Stimulated activated CD4-positive, alpha-beta T cell treated with anti-CD3 and anti-CD28 coated beads, TNF-alpha, amount 100 ng/mL, for 1 hour (primary cell): ENCODE measurements at places on chromosomes 12 and 14.
A peak's percentile ranks its signal among the peaks of the same experiment; 100 is the strongest.

DNA sequence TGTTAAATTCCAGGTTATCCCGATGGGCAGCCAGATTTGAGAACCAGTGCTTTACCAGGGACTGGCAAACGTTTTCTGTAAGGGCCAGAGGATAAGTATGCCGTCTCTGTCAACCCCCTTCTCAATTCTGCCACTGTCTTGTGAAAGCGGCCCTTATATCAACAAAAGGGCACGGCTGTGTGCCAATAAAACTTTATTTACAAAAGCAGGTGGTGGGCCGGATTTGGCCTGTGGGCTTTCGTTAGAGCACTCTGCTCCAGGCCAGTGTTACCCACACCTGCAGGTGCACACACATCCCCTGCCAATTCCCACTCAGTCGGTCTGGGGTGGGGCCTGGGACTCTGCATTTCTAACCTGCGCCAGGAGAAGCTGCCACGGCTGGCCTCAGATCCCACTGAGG is 111.2 kb downstream of the RFLNA start:
- no peak for DNase-seq

- no peak for DNase-seq
Observed at GRCh38 chr14:101123618-101124510, 220.3 kb upstream of the RTL1 start.

- peak; percentile 42 for DNase-seq
Observed at GRCh38 chr12:7219599-7220243, 30.2 kb downstream of the PEX5 start.

DNA sequence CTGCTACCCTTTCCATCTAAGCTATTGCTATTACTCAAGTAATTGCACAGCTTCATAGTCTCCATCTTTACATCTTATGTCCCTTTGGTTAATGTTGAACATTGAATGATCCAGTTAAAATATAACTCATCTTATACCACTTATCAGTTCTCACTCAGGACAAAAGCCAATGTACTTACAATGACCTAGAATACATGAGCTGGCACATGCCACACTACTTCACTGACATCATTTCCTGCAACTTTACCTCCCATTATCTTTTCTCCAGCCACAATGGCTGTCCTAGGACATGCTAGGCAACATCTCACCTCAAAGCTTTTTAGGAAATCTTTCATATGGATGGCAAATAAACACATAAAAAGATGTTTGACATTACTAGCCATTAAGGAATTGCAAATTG is 309.2 kb downstream of the FOXG1 start:
- no peak for DNase-seq

DNA sequence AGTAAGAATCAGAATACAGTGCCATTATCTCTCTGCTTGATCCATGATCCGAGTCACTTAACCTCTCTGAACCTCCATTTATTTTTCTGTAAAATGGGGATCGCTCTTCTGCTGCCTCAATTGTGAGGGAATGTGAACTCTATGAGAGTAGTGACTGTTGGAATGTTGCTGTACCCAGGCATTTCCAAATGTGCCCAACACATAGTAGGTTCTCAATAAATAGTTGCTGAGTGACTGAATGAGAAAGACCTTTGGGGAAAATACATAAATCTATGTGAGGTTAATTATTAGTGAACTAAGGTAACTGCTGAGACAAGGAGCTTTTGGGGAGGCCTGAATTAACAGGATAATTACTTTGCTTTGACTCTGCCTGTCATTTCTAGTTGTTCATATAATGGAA is 33.9 kb upstream of the NR1H4 start:
- DNase-seq = no peak

DNA sequence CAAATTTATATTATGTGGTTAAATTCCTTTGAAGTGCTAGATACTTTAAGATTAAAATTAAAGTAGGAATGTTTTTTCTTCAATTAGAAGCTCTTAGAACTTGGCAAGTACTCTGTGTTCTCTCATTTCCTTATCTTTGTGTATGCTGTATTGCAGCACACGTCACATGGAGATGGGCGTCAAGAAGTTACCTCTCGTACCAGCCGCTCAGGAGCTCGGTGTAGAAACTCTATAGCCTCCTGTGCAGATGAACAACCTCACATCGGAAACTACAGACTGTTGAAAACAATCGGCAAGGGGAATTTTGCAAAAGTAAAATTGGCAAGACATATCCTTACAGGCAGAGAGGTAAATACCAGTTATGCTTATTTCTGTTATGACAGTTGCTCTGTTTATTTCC is 19.7 kb downstream of the MARK3 start:
- no peak for DNase-seq

DNA sequence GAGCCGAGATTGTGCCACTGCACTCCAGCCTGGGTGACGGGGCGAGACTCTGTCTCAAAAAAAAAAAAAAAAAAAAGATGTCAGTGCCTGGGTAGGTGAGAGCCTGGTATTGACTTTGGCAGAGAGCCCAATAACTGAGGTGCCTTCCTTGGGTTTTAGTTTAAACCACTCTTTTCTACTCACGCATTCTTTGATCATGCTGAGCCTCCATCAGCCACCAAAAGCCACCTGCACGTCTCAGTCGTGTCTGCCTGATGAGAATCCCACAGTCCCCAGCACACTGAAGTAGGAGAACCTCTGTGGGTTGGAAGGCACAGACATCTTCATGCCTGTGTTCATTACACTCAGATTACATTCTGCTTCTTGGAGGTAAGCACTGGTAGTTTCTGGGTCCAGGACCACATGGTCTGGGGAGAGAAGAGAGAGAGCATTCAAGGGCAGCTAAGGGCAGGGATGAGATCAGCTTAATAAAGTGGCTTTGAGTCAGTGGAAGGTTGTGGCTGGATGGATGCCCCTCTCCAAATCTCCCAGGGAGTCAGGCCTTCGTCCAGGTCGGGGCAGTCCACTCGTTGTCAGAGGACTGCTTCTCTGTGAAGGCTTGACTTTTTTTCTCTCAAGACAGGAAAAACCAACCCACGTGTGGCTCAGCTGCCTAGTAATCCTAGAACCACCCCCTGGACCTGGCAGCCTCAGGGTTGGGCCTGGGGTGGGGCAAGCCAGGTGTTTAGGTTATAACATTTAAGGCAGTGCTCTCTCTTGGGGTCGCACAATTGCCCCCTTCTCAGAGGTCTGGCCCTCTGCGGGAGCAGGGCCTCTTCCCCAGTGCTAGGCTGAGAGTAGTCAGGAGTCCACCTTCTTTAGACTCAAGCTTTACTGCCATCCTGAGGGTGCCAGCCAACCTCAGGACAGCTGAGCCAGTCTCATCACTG is 32.6 kb upstream of the MAX start:
- no peak for DNase-seq

DNA sequence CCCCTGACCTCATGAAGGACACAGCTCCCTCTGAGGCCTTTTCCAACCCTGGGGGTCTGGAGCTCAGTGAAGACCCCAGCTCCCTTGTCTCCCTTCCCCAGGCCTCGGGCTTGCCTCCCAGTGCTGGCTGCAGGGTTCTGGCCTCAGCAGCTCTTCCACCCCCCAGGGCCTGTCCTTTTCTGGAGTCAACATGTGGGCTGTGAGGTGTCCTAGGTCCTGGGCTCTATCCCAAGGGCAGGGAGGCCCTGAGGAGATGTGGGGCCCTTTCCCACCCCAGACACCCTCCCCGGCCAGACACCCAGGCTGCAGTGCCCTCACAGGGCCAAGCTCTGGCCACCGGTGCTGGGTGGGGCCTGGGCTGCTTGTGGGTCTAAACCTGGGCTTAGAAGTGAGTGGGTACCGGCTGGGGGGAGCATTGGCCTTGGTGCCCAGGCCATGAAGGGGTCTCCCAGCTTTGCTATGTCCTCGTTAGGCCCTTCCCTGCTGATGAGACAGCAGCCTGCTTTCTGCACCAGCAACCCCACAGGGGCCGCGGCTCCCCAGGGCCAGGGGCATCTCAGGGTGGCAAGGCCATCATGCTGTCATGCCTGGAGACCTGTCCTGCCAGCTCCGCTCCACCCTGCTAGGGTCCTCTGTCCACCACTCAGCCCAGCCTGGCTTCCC is 2.7 kb upstream of the CRIP2 start:
- DNase-seq = no peak

DNA sequence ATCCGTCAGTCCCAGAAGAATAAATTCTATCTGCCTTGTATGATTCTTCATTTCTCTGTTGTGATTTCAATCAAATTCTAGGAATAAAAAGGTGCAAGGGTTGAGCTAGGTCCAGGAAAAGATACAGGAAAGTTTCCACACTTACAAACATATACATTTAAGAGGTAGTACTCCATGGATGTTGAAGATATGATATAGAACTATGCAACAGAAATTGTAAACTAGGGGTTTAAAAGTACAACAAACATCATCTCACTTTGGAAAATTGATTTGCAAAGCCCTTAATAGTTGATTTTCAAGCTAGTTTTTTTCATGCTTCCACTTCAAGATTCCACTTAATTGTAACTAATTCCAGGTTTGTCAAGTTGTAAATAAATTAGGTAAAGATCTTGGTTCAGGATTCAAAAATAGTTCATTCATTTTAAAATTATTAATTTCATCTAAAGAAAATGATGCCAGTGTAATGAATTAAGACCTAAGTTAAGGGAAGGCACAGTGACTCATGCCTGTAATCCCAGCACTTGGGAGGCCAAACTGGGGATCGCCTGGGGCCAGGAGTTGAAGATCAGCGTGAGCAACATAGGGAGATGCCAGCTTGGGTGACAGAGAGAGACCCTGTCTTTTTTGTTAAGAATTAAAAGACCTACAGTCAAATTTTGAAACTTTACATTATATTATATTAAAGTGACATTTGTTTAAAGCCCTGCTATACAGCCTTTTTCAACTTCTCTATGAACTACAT is at the start of gene OR6C70:
TSS of gene OR6C70 (minus strand) at position 51 of the 742 bp plus-strand sequence. CDS start at position 51, 0 bp downstream.
- no peak for DNase-seq

- no peak for DNase-seq
Observed at GRCh38 chr14:76320486-76320885, 55.5 kb upstream of the ESRRB start.

- DNase-seq = no peak
Observed at GRCh38 chr12:65279369-65280112, 1.1 kb downstream of the MSRB3 start.

DNA sequence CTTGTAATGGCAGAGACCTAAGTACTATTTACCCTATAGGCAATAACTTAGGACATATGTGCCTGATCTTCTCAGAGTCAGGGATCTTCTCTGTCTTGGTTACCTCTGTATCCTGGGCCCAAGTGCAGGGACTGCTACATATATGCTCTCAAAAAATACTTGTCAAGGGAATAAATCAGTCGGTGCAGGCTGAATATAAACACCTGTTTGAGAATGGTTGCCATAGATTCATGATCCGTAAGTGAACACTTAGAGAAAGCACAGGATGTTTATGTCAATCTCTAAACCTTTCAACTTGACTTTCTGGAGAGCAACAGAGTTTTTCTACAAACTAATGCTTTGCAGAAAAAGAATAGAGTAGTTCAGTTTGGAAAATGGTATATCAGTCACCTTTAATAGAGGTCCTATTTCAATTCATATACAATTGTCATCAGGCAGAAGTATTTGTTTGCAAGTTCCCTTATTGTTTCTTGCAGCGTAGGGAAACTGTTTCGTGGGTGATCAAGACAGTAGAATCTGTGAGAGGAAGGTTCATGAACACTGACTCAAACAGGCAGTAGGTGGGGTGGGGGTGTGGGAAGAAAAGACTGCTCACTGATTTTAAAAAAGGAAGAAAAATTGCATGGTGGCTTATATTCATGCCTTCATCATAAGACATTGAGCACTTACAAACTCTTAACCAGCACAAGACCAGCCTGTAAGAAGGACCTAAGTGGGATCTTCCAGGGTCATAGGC is 6.0 kb upstream of the UBE2N start:
- DNase-seq = no peak

DNA sequence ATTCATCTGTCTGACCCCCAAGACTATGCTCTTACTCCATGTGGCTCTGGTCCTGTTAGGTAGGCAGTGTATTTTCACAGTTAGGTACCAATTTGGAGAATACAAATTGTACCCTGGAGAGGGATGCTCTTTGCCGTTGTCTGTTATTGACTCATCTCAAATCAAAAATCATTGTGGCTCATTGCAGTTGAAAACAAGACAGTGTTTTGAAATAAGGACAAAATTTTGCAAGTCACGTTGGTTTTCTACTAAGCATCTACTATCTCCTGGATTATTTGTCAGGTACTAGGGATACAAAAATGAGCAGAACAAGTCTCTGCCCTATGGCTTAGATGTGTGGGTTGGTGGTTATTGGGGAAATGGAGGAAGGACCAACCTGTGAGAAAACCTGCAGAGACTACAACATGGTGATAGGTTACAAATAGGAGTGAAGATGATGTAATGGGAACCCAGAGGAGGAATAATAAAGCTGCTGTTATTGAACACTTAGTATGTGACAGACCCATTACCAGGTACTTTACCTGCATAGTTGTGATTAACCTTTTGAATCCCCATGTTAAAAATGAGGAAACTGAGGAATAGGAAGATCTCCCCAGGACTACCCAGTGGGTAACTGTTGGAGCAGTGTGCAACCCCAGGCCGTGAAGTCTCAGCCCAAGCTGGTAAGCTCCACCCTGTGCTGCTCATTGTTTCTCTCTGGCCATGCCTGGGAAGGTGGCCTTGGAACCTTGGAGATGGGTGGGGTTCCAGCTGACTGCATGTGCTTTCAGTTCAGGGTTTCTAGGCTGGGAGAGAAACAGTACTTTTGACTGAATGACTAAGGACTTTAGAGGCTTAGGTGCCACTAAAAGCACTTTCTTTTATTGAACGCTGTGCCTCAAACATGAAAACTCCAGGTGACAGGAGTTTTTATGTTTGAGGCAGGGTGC is 72.9 kb upstream of the SRSF5 start:
- no peak for DNase-seq

DNA sequence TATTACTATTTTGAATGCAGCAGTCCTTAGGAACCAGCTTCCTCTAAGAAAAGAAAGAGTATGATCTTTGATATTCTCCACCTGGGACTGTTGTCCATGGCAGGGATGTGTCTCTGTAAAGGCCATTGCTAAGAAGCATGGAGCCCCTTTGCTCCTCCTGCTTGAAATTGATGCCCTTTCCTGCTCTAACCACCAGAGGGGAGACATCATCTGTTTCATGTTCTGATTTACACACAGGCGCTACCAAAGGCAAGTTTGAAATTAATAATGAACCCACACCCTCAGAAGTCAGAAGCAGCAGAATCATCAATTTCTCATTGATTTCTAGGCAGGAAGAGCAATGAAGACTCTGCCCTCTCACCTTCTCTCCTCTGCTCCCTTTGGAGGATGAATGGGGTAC is 253.8 kb downstream of the RMST start:
- no peak for DNase-seq

DNA sequence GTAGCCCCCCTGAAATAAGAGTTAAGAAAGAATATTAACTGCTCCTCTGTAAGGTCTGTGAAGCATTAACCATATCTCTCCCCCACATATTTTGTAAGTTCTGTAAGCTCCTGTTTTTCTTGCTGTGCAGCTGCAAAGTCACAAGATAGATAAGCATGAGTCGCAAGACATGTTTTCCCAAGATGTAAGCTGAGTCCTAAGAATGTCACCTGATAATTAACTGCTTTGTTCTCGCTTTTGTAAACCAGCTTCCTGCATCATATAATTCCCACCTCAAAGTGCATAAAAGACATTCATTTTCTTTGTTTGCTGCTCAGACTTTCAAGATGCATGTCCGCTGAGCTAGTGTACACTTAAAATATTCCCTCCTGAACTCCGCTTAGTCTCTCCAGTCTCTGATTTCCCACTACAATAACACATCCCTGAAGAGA is 27.0 kb upstream of the PHC1 start:
- no peak for DNase-seq

- no peak for DNase-seq
Observed at GRCh38 chr14:22118899-22119477, 445.4 kb upstream of the OR4E1 start.

- DNase-seq = no peak
Observed at GRCh38 chr14:91521061-91521640, 11.0 kb upstream of the PPP4R3A start.

- no peak for DNase-seq
Observed at GRCh38 chr14:99792210-99792535, 1.0 kb upstream of the EML1 start.
